ENCODE measurements at places on chromosomes 2 and 18.

- H3K27ac ChIP-seq, result no peak overlapping the region
- peaks cover 6% of the 10 kb centered on the region for H3K27me3 ChIP-seq
- no peak overlapping the region for H3K4me3 ChIP-seq
- no peaks in the 10 kb centered on the region for H3K36me3 ChIP-seq
These were observed 54.9 kb upstream of the TSPYL6 start for GRCh38 chr2:54310961-54311360.

DNA sequence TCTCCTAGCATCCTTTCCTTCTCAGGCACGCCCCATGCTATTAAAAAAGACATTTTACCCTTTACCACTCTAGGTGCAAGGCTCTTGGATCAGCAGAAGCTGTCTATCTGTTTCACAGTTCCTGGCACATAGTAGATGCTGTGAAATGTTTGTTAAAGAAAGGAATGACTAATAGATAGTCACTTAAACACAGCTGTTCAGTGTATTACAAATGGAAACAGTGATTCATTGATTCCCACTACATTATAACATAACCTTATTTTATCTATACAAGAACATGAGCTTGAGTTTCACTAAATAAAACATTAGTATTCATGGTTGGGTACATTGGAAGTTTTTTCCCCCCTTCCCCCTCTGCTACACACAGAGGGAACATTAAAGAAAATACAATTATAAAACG is 142.1 kb downstream of the ASXL3 start:
- no peak overlapping the region for H3K4me3 ChIP-seq
- H3K4me1 ChIP-seq, result no peaks in the 10 kb centered on the region
- no peaks in the 10 kb centered on the region for H3K36me3 ChIP-seq
- no peak for DNase-seq

- H3K27me3 ChIP-seq, result peaks cover 71% of the 10 kb centered on the region
- DNase-seq, result no peak
- H3K4me1 ChIP-seq, result peaks cover 13% of the 10 kb centered on the region
These were observed 108.1 kb upstream of the KCTD1 start for GRCh38 chr18:26656431-26656943.

DNA sequence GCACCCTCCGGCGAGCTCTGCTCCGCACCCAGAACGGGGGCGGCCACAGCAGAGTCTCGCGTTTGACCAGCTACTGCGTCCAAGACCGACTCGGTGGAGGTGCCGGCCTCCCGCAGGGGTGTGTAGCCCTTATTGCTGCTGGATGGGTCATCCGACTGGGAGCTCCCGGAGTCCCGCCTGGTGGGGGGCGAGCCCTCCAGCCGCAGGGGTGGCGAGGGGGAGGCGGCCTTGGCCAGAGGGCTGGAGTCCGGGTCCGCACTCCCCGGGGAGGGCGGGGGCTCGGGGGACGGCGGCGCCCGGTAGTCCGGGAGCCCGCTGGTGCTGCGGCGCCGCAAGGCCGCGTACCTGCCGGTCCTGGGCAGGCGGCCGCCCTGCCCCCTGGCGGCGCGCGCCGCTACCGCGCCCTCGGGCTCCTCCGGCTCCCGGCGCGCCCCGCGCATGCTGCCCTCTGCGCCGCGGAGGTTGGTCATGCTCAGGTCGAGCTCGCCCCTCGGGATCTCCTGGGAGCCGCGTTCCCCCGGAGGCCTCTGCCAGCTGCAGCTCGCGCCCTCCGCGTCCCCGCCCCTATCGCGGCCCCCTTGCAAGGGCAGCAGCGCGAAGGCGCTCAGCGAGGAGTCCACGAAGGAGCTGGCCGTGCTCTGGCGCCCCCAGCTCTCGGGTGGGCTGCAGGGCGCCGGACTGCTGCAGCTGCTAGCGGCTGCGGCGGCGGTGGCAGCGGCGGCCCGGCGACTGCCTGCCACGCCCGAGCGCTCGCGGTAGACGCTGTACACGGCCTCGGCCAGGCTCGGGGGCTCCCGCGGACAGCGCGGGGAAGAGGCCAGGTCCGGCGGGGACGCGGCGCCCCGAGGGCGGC is 4.8 kb downstream of the TMEM200C start:
- H3K27me3 ChIP-seq, result peaks cover 58% of the 10 kb centered on the region
- no peak for DNase-seq
- H3K27ac ChIP-seq, result no peak overlapping the region
- peaks cover 2% of the 10 kb centered on the region for H3K4me1 ChIP-seq

- no peaks in the 10 kb centered on the region for H3K27me3 ChIP-seq
- DNase-seq, result no peak
- H3K4me3 ChIP-seq, result no peak overlapping the region
- H3K27ac ChIP-seq, result no peak overlapping the region
- peaks cover 22% of the 10 kb centered on the region for H3K4me1 ChIP-seq
These were observed 148.6 kb downstream of the NCK2 start for GRCh38 chr2:105893011-105893995.

DNA sequence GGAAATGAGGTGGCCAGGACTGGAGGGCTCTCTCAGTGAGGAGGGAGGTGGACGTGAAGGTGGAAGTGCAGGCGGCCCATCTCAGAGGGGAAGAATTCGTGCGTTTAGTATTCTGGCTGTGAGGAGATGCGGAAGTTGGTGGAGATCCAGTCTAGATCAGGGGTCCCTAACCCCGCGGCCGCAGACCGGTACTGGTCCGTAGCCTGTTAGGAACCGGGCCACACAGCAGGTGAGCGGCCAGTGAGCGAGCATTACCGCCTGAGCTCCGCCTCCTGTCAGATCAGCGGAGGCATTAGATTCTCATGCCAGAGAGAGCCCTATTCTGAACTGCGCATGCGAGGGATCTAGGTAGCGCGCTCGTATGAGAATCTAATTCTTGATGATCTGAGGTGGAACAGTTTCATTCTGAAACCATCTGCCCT is 1.6 kb upstream of the FHOD3 start:
- H3K4me1 ChIP-seq, result no peaks in the 10 kb centered on the region
- H3K4me3 ChIP-seq, result no peak overlapping the region
- H3K27me3 ChIP-seq, result peaks cover 22% of the 10 kb centered on the region
- no peaks in the 10 kb centered on the region for H3K36me3 ChIP-seq

GRCh38 chr2:42954227-42954962 is 162.0 kb upstream of the HAAO start:
- peaks cover 3% of the 10 kb centered on the region for H3K27me3 ChIP-seq
- H3K36me3 ChIP-seq, result no peaks in the 10 kb centered on the region
- no peak for DNase-seq
- H3K4me3 ChIP-seq, result no peak overlapping the region
- H3K4me1 ChIP-seq, result no peaks in the 10 kb centered on the region

GRCh38 chr2:158743466-158743865 is 51.7 kb upstream of the DAPL1 start:
- no peak for DNase-seq
- no peak overlapping the region for H3K27ac ChIP-seq
- no peaks in the 10 kb centered on the region for H3K4me1 ChIP-seq
- H3K27me3 ChIP-seq, result peaks cover 7% of the 10 kb centered on the region
